ENCODE measurements at places on chromosomes 3 and 15.
A peak's percentile ranks its signal among the peaks of the same experiment; 100 is the strongest.

DNA sequence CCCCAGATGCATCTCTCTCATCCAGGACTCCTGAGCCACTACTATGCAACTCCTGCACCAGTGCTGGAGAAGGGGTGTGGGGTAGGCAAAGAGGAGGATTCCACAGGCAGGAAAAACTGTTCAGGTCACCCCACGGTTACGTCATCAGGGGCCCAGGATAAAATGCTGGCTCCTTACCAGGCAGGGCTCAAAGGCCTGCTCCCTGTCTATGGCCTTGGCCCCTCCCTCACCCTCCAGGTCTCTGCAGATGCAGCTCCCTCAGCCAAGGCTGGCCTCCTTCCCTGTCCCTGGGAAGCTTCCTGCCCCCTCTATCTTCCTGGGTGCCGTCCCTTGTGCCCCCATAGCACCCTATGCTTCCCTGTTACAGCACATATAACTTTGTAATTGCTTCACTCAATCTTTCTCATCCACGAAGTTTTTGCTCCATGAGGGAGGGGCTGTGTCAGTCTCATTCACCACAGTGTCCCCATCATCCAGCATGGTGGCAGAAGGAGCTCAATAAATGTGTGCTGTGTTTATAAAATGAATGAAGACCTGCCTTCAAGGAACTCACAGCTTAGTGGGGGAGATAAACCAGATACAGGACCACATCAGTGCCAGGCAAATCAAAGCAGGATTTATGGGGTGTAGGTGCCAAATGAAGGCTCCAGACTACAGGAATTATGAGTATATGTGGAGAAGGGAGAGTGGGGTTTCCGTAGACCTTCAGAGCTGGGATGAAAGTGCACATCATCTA is 18.6 kb downstream of the KBTBD13 start:
- no peak for DNase-seq

DNA sequence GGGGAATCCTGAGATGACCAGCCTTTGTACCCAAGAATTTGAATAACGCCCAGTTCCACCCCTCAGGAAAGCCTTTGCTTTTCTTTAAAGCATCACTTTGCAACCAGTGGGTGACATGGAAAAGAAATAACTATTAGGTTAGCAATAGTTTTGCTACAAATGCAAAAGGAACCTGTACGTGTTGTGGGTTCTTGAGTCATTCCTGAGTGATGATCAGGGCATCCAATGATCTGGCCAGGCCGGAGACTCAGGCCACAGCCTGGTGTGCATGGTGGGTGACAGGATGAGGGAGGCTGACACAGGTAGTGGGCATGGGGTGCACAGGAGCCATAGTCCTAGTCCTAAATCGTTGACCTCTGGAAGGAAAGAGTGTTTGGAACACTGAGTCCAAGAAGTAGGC is 321.4 kb upstream of the IL12A start:
- no peak for DNase-seq

- DNase-seq, result no peak
Measured at GRCh38 chr3:11699083-11699427, 55.3 kb upstream of the VGLL4 start.

DNA sequence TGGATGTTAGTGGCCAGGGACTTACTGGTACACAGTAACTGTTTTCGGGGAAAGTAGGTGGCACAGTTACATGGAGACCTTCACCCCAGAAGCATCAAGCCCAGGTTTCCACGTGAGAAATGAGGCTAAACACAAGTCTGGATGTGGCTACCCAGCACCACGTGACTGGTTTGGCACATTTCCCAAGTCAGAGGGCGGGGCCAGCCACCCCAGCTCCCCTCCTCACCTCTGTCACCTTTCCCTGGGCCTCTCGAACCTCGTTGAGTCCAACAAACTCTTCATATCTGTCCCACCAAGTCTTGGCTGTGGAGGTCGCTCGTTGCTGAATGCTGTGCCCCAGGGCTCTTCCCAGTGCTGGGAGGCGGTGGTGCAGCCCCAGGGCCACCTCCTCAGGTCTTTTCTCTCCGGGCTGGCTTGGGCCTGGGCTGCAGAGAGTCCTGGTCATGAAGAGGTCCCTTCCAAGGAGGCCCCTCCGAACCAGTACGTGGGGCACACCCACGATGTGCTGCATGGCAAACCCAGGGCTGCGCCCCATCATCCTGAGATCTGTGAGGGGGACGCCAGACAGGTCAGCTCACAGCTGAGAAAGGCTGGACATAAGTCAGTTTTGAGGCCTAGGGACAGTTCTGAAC is 4.8 kb upstream of the PLXNB1 start:
- DNase-seq, result no peak

DNA sequence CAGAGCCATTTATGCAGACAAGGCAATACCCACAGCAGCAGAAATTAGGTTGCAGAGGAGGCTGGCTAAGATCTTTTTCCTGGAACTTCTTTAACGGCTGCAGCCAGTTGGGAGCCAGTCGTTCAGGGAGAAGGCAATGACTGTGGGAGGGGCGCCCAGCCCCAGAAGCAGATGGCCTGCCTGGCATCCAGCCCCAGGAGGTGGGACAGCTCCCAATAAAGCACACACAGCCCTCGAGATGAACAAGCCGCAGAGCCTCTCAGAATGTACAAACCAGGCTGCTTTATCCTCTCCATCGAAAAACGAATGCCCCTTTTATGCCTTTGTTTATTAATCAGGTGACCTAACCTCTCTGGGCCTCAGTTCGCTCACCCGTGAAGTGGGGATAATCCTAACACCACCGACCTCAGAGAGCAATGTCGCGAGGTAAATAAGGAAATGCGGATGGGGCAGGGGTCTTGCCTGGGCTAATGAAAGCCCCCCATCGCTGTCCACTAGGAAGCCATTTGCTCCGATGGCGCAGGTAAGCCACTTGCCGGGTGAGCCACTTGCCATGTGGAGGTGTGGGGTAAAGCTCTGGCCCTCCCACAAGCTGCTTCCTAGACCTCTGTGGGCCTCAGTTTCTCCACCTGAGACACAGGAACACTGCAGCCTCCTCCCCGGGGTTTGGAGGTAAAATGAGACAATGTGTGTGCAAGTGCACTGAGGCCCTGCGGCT is 35.8 kb downstream of the MGLL start:
- no peak for DNase-seq

DNA sequence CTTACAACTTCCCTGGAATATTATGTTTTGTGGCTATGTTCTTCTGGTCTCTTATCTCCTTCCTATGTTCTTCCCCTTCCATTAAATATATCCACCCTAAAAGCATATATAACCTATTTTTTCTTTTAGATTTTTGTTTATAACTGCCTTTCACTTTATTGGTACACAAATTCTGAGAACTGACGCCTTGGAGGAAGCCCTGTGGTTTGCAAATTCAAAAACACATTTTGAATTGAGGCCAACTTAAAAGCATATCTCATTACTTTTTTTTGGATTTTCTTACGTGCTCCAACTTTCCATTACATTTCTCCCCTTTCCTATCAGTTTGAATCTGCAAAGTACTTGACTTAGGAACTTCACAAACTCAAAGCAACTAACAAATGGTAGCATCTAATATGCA is 15.3 kb upstream of the COLQ start:
- DNase-seq, result no peak

GRCh38 chr15:88323976-88324740 is 67.6 kb upstream of the NTRK3 start:
- no peak for DNase-seq

GRCh38 chr3:131349454-131349853 is 32.1 kb upstream of the NUDT16 start:
- no peak for DNase-seq

DNA sequence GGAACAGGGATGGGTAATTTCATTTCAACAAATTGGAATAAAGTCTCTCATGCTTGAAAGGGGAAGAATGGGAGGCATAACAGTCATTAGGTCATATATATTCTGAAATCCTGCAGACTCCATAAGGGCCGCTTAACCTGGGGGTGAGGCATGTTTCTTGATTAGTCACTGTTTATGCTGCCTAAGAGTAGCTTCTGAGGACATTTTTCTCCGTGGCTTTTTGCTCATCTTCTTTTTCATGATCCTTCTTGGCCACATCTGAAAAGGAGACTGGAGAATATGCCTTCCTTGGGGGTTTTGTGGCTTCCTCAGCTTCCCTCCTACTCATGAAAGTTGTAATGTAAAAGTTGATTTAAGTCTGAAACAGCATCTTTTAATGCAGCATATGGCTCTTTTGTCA is 20.0 kb upstream of the CFAP20DC start:
- DNase-seq, result no peak

DNA sequence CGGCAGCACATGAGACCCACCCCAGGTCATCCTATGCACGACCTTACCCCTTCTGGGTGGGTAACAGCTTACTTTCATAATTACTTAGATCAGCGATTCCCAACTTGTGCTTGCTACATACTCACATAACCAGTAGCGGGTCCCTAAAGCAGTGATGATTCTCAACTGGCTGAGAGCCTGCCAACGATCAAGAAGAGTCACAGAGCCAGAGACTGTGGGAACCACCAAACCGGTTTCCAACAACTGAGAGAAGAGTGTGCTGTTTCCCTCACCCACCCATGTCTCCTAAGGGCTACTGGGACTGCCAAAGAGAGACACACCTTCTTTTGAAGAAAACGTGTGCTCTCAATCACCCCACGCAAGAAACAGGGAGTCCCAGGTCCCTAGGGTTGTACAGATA is 12.0 kb upstream of the XXYLT1 start:
- no peak for DNase-seq

- no peak for DNase-seq
Measured at GRCh38 chr3:114370537-114371174, 76.8 kb downstream of the TIGIT start.

DNA sequence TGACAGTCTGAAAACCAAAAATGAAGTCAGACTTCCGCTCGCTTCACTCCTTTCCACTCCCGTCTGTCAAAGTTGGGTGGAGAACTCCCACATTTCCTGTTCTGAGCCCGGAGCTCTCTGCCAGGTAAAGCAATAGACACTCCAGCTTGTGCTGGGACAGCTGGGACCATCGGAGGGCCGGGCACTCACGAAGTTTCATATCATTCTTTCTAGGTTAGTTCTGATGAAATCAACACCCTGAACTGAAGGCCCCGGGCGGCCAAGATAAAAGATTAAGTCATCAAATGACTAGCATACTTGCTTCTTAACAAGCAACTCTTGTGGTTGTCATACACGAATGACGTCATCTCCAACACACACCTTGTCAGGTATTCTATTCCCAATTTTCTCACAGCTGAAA is 42.1 kb downstream of the MAGI1 start:
- no peak for DNase-seq

- no peak for DNase-seq
Measured at GRCh38 chr15:27027229-27027628, 56.2 kb downstream of the GABRG3 start.

DNA sequence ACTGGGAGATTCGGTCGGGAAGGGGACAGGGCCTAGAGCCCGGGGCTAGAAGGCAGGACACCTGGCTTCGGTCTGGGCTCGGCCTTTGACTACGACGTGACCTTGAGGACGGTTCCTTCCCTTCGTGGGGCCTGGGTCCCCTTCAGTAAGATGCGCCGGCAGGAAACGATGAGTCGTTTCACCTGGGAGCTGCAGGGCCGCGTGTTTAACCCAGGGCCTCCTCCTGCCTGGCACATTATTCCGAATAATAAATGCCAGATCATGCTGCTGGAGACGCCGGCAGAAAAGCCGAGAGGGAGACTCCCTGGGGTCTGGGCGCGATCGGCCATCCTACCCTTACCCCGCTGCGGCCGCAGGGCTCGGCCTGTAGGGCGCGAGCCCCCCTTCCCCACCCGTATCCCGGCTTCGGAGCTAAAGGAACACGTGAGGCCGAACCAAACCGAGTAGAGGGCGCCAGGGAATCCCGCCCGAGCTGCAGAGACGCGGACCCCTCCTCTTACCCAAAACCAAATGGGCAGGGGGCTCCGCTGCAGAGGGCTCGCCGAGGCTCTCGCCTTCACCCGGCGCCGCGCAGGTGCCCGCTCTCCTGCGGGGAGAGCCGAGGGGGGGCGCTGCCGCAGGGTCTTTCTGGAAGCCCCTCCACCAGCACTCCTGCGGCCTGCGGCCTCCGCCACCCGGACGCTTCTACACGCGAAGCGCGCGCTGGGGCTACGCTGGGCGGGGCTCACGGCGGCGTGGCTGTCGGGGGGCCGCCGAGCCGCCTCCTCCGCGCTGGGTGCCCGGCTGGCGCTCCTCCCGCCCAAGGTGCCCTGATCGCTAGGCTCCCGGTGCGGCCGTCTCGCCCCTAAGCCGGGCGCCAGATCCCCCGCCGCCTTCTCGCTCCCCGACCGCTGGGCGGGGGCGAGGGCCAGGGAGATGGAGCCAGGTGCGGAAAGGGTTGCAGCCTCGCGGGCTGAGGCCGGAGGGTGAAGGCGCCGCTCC is at the start of gene BDH1:
Gene BDH1, minus strand, starts transcription at position 688 of the 981 bp plus-strand sequence. CDS start 9,525 bp downstream, outside the sequence.
- peak; percentile 39 for DNase-seq

DNA sequence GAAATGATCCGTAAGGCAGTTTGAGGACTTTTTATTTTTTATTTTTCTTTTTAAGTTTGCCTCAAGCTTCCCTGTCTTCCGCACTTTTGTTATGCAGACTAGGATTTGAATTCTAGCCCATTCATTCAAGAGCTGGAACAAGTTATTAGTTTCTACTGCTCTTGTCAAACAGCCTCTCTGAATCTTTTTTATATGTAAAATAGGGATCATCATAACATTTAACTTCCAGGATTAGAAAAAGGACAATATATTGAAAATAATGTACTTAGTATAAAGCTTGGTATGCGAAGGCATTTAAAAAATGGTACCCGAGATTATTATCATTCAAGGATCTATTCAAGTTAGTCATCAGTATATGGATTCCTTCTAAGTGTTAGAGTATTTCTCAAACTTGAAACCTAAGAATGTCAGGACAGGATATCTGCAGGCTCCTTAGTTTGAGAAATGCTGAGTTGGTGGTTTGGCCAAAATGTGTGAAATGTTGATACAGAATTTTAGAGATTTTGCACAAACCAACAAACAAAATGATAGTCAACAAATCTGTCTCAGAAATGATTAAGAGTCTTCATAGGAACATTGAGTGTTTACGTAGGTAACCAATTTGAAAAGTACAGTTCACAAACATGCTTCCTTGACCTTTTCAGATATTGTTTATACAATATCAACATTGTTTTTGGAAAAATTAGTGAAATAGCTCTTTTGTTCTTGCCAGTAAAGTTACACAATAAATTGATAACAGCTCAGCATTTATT is 40.5 kb upstream of the IGSF10 start:
- no peak for DNase-seq

DNA sequence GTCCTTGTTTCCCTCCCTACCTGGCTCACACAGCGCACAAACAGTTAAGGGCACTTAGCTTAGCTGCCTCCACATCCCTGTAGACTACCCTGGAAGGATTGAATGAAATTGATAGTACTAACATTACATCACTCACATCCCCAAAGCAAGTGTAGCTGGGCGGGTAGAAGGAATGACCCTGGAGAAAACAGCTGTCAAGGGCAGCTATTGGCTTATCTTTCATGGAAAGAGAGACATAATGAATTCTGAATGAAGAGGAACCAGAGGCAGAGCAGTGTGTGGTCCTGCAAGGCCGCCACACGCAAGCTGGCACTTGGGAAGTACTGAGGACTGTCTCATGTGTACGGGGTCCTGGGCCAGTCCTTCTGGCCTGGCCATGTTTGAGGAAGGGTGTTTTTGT is 369.6 kb upstream of the RGMA start:
- no peak for DNase-seq

- DNase-seq, result no peak
Measured at GRCh38 chr15:60529332-60529731, 50.4 kb upstream of the ICE2 start.

GRCh38 chr15:80447077-80447476 is 42.9 kb downstream of the ARNT2 start:
- DNase-seq, result no peak

GRCh38 chr3:118963711-118964110 is 70.9 kb downstream of the IGSF11 start:
- DNase-seq, result no peak

GRCh38 chr3:148792516-148792915 is 35.1 kb upstream of the CPB1 start:
- DNase-seq, result no peak

All from stimulated activated CD8-positive, alpha-beta memory T cell treated with anti-CD3 and anti-CD28 coated beads, Interleukin-15, amount 100 ng/mL, for 24 hours (primary cell).